Fibroblast of lung (primary cell): ENCODE measurements at places on chromosomes 7 and 10. TPM values are rescaled to one million over a fixed set of nuclear protein-coding genes. Genes with fewer than 3 reads are reported as not detected.

LBX1 gene
- total RNA-seq, result under 0.01 TPM in 2 replicates

PRR15 gene
- total RNA-seq, result 0.51 TPM in 1 of 2 replicates, not detected in the other

CXCL12 gene
- 526 and 611 TPM in 2 replicates for total RNA-seq

CAMK1D gene
- total RNA-seq, result 1.5 and 2.3 TPM in 2 replicates

MPP7 gene
- total RNA-seq, result 0.51 and 0.99 TPM in 2 replicates

ARHGAP21 gene
- total RNA-seq, result 105 and 173 TPM in 2 replicates

CHAT gene
- total RNA-seq, result not detected in 2 replicates

MICALL2 gene
- 48.0 and 60.1 TPM in 2 replicates for total RNA-seq

GIMAP1 gene
- under 0.01 TPM in 2 replicates for total RNA-seq

OR2A7 gene
- total RNA-seq, result 0.26 and 0.50 TPM in 2 replicates

SPDYE11 gene
- not detected in 2 replicates for total RNA-seq

INA gene
- under 0.01 and 0.50 TPM in 2 replicates for total RNA-seq

AKR1C4 gene
- total RNA-seq, result not detected in 2 replicates

TAS2R5 gene
- total RNA-seq, result 1.0 and 1.3 TPM in 2 replicates

MINDY3 gene
- 30.8 and 37.5 TPM in 2 replicates for total RNA-seq

PAX4 gene
- not detected in 2 replicates for total RNA-seq

NYAP1 gene
- total RNA-seq, result 0.26 and 0.33 TPM in 2 replicates

C10orf67 gene
- total RNA-seq, result under 0.01 TPM in 2 replicates

UNC5B gene
- 36.0 and 60.8 TPM in 2 replicates for total RNA-seq

MYPN gene
- total RNA-seq, result under 0.01 and 1.2 TPM in 2 replicates

NRAP gene
- not detected in 2 replicates for total RNA-seq

ODAD2 gene
- total RNA-seq, result 1.3 and 1.5 TPM in 2 replicates

LRGUK gene
- total RNA-seq, result under 0.01 and 0.17 TPM in 2 replicates

CLCN1 gene
- total RNA-seq, result under 0.01 TPM in 2 replicates

CYP2E1 gene
- total RNA-seq, result 0.26 and 0.50 TPM in 2 replicates

CYP3A4 gene
- total RNA-seq, result 0.17 TPM in 1 of 2 replicates, not detected in the other

ANXA8 gene
- 0.26 TPM in 1 of 2 replicates, not detected in the other for total RNA-seq

AGR2 gene
- total RNA-seq, result not detected in 2 replicates

PNLIPRP2 gene
- not detected in 2 replicates for total RNA-seq

DGKI gene
- total RNA-seq, result 1.3 and 2.1 TPM in 2 replicates
